ENCODE measurements at places on chromosomes 11 and 22.

DNA sequence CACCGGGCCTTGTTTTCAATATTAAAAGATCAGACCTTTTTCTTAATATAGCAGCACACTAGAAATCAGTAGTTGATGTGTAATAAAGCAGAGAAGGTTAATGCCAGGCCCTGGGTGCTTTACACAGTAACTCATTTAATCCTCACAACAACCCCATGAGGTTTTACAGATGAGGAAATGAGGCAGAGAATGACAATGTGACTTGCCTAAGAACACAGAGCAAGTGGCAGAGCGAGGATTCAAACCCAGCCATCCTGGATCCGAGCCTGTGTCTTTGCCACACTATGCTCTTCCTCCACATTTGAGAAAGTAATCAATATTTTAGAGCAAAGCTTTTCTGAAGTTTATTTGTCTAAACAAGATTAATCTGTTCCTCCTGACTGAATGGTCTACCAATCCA, 7.2 kb downstream of the JAML start:
- DNase-seq = no peak

DNA sequence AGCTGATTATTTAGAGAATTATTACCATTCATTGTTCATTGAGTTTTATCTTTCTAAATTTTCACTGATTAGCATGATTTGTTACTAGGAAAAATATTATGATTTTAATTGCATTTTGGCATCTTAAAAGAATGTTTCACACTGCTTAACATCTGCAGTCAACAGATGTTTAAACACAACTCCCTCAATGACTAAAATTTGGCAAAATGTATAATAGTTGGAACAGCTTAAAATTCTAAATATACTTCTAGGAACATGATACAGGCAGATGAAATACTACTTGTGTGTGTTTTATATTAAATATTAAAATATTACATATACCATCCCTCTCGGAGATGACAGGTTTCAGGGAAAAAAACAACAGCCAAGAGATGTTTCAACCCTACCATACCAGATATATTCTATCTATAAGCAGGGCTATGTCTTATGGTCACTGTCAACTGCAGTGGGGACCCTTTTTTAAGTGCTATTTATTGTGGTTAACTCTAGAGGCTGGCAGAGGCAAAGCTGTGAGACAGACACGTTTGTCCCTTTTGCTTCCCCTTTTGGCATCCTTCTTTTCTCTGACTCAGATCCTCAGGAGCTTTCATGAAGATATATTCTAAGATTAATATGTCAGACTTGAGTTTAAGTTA, 81.9 kb downstream of the BDNF start:
- DNase-seq = no peak

- no peak for DNase-seq
These were observed 54.6 kb upstream of the OR5P2 start for GRCh38 chr11:7851391-7851790.

DNA sequence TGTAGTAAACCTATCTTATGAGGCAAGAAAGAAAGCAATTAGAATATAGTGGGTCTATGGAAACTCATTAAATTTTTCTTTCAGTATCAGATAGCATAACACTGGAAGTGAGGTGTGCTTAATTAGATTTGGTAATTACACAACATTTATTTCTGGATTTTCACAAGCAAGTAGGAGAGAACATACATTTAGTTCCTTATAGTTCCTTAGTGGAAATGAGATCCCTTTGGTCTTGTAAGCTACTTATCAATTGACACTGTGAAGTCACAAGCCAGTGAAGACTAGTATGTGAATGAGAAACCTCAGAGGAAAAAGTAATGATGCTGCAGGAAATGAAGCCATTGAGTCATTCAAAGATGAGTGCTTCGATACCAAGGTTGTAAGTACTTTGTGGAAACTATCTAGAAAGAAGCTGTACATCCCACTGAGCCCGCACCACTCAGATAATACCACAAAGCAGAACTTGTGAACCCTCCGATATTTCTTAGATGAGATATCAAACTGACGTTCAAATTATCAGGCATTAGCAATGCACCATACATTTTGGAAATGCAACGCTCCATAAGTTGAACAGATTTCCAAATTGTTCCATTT, 53.5 kb downstream of the ENTHD1 start:
- no peak for DNase-seq

DNA sequence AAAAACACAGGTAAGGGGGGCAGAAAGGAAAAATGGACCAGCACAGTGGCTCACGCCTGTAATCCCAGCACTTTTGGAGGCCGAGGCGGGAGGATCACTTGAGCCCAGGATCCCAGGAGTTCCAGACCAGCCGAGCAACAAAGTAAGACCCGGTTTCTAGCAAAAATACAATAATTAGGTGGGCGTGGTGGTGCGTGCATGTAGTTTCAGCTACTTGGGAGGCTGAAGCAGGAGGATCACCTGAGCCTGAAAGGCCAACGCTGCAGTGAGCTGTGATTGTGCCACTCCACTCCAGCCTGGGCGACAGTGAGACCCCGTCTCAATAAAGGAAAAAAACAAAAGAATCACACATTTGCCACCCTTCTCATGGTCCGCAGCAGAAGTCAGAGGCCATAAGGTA, 519.4 kb downstream of the BRD1 start:
- DNase-seq = no peak

DNA sequence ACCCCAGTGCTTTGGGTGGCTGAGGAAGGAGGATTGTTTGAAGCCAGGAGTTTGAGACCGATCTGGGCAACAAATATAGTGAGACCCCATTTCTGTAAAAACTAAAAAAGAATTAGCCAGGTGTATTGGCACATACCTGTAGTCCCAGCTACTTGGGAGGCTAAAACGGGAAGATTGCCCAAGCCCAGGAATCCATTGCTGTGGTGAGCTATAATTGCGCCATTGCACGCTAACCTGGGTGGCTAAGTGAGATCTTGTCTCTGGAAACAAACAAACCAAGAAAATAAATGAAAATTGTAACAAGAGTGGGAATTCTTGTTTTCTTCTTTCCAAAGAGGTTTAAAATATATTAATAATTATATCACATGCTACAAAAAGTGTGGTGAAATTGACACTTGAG, 52.9 kb downstream of the DEPDC5 start:
- no peak for DNase-seq

- no peak for DNase-seq
These were observed 8.8 kb downstream of the BCL9L start for GRCh38 chr11:118916842-118917388.

DNA sequence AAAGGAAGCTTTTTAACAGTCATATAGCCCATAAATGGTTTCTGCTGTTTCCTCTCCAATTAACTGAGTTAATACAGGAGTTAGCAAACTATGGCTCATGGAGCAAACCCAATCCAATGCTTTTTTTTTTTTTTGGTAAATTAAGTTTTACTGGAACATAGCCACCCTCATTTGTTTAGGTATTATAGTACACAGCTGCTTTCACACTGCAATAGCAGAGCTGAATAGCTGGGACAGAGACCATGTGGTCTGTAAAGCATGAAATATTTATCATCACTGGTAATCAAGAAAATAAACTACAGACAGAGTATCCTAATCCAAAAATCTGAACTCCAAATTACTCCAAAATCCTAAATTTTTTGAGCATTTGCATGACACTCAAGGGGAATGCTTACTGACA, 53.7 kb downstream of the RDX start:
- DNase-seq = no peak

DNA sequence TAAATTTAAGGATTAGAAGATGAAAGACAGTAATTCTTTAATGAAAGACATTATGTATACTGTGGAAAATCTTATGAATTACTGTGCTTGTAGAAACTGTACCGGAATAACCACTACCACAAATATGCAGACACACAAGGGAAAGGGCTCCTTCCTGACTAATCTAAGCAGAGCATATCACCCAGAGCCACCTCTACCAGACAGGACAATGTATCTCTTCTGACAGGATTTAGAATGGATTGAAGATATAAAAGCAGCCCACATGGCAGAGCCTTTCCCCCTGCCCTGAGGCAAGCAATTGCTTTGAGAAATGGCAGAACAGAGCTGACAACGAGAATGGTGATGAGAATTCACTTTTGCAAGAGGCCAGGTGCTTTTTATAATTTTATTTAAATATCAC, 144.1 kb downstream of the NOX4 start:
- no peak for DNase-seq

DNA sequence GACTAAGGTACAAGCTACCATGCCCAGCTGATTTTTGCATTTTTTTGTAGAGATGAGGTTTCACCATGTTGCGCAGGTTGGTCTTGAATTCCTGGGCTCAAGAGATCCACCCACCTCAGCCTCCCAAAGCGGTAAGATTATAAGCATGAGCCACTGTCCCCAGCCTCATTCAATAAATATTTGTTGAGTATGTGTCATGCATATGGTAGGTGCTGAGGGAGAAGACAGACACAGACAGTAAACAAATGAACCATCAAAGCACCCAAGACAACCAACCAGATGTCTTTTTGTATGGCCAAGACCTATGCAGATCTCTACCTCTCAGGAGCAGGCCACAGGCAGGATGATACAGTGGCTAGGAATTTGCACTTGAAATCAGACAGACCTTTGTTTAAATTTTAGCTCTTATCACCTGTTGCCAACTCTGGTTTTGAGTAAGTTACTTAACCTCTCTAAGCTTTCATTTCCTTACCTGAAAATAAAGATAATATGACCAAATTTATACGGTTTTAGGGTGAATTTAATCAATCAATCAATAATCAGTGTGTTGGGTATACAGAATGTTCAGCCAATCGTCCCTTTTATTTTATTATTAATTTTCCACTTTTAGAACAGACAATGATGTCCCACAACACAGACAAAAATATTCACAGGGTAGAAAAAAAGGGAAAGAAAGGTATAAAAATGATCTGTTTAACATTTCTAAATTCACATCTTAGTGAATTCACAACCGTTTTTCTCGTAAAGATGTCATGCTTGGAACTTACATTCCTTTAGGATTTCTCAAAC, 128.2 kb downstream of the SGSM3 start:
- DNase-seq = no peak

DNA sequence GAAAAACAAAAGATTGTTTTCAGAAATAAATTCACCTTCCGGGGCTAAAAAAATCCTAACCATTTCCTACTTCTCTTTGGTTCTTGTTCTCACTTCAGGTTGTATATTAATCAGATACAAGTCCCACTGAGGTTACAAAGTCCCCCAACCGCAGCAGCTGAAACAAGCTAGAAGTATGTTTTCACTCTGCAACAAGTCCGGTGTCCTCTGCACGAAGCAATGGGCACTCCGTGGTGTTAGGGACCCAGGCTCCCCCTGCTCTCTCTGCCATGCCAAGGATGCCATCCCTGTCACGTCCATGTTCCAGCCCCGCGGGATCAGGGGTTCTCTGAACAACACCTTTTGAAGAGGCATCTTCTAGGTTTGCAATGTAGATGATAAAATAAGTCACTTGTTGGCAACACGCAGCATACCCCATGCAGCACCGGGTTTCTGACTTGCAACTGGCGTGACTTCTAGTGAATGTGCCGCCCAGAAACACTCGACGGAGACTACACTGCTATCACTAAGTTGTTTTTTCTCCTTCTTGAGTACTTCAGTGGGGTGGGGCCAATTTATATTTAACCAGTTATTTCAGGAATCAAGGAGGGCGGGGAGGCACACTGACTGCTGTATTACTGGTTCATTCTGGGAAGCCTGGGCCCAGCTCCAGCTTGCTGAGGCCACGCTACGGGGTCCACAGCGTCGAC, 25.4 kb upstream of the GSTP1 start:
- DNase-seq = no peak

DNA sequence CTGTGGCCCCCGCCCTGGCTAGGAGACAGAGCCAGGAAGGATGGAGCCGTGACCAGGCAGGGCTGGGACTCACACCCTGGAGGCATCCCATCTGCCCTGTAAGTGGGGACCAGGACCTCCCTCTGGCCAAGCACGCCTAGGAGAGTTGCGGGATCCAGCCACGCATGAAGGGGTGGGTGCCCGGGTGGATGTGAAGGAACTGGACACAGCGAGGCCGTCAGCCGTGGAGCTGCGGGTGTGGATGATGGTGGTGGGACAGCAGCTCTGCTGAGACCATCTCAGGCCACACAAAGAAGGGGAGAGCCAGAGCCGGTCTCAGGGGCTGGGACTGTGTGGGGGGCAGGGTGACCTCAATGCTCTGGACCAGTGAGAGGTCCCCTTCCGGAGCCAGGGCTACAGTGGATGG, 746.4 kb downstream of the BRD1 start:
- DNase-seq = no peak

DNA sequence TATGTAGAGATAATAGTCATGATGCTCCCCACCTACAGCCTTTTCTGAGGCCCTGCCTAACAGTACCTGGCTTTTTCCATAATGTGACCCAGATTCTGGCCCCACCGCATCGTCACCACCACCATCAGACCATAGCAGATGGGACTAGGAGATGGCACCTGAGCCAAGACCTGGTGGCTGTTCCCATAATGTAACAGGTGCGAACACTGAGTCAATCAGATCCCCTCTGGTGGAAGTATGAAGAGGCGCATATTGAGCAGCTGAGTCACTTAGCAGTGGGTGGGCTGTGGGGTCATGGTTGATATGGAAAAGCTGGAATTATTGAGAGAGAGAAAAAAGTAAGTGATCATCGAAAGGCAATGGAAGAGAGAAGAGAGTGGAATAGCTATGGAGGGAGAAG, 578.0 kb upstream of the CADM1 start:
- DNase-seq = no peak

- no peak for DNase-seq
These were observed 88.1 kb downstream of the RRAS2 start for GRCh38 chr11:14270690-14271542.

- no peak for DNase-seq
These were observed 11.4 kb upstream of the ANKK1 start for GRCh38 chr11:113376156-113376555.

- no peak for DNase-seq
These were observed 176.4 kb upstream of the PITPNB start for GRCh38 chr22:28095316-28096095.

- DNase-seq = no peak
These were observed 33.4 kb downstream of the FDX1 start for GRCh38 chr11:110463153-110463552.

DNA sequence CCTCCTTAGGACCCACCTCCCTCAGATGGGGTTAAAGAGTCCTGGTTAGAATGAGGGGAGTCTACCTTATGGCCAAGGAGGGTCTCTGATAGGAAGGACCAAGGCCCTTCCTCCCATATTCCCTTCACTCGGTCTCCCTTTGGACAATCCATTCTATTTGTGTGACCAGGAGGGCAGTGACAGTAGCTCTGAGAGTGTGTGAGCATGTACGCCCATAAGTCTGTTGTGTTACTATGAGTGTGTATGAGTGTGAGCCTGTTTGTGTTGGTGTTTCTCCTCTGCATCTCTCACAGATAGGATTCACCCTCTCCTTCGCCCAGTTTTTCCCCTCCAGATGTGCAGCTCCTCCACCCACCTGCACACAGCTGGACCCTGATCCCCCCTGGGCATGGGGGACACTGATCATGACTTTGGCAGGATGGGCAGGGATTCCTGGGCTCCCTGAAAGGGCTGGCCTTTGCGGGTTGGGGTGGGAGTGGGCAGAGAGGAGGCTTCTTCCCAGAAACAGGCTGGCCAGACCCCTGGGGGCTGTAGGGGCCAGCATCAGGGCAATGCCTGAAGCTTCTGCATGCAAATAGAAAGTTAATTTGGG, 14.5 kb downstream of the PHLDB1 start:
- DNase-seq = no peak

GRCh38 chr11:130215531-130216220, 56.1 kb downstream of the ST14 start:
- no peak for DNase-seq

GRCh38 chr11:98701541-98701940, 319.2 kb upstream of the CNTN5 start:
- DNase-seq = no peak
